ENCODE measurements at places on chromosomes 3 and 15.

DNA sequence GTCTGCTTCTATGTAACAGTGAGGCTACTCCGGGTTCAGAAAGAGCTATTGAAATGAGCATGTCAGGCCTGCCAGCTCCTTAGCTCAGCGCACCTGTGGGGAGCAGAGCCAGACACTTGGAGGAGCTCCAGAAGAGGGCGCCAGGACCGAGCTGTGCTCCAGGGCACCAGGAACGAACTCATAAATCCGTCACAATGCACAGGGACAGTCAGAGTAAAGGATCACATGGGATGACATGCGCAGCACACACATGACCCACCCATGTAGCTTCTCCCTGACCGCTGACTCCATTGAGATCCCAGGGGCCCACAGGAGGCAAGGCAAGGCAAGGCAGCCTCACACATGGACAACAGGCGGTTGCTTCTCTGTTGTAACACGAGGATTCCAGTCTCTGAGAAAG, 26.0 kb upstream of the GNB5 start:
- DNase-seq = no peak

GRCh38 chr3:173502983-173503568, 105.5 kb downstream of the NLGN1 start:
- no peak for DNase-seq

DNA sequence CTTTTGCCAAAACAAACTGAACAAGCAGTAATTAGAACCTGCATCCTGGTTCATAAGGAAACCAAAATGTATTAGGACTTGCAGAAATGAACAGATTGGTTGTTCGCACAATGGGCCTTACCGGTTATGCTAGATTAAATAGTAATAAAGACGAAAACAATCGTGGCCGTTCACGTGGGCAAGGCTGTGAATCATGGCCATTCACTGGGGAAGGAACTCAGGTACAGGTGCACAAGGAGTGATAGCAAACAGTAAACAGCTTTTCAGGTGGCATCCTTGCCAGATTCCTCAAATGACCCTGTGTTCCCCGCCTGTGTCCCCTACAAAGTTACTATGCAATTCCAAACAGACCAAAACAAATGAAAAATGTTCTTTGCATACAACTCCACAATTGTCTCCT, 8.2 kb downstream of the LRIG1 start:
- no peak for DNase-seq

- DNase-seq = no peak
These were observed 246.4 kb upstream of the TLE3 start for GRCh38 chr15:70343961-70344621.

GRCh38 chr3:142098964-142099363, 50.4 kb downstream of the TFDP2 start:
- DNase-seq = no peak

DNA sequence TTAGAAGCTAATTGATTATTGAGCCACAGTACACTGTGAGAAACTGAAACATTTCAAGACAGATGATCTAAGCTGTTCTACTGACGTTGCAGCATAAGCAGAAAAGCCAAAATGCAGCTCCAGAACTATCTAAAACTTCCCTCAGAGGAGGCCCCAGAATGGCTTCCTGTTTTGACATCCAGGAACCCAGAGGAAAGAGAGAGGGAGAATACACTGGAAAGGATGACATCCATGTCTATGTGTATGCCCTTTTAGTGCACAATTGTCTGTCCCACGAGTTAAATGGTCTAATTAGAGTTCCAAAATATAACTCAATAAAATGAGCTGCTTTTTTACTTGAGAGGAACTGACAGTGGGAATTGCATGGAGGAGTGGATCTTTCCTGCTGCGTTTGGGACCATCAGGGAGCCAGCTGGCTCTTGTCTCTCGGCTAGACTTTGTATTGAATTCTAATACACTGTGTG, 688.1 kb downstream of the ZNF385D start:
- no peak for DNase-seq

DNA sequence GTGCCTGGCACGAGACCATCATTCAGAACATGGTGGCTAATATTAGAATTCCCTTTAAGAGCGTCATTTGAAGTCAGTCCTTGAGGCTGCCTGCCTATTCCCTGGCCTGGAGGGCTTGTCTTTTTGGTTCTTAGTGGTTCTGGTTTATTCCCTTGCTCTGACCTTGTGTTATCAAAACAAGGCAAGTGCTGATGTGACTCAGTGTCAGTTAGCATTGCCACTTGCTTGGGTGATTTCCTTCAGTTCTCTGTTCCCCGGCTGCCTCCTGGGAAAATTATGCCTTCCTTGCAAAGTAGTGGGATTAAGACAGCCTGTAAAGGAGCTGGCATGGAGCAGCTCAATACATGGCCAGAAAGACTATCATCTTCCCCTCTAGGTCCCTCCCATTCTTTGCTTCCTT, 64.6 kb downstream of the EDEM1 start:
- no peak for DNase-seq

DNA sequence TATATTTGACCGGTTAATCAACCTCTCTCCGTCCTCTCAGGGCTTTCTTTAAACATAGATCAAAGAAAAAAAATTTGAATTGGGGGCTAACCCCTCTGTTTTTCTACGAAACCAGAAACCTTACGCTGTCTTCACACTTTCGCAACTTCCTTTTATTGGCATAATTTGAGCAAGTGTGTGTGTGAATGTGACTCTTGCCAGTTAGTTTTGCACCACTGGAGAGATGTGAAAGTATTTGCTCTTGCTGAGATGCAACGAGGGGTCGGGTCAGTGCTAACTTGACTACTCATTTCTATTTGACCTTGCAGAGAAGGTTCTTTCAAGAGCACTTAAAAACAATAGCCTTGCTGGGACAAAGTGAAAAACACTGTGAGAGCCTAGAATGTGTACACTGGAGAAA, 81.2 kb downstream of the FAM43A start:
- DNase-seq = no peak

Data from stimulated activated CD8-positive, alpha-beta memory T cell treated with anti-CD3 and anti-CD28 coated beads, Interleukin-4, amount 100 ng/mL, for 1 hour (primary cell).